Stimulated activated CD8-positive, alpha-beta memory T cell treated with anti-CD3 and anti-CD28 coated beads, Interleukin-7, amount 100 ng/mL, for 24 hours (primary cell): ENCODE measurements at places on chromosomes 4 and X.

GRCh38 chr4:74328501-74328900 is 20.2 kb downstream of the EPGN start:
- no peak for DNase-seq

- DNase-seq, result no peak
These were observed 104.5 kb upstream of the MAOA start for GRCh38 chrX:43551590-43551989.

GRCh38 chr4:84298023-84298718 is 200.9 kb downstream of the NKX6-1 start:
- no peak for DNase-seq

- DNase-seq, result no peak
These were observed 990.2 kb downstream of the STPG2 start for GRCh38 chr4:97153042-97153441.

GRCh38 chr4:184382189-184382846 is 92.0 kb downstream of the IRF2 start:
- DNase-seq, result no peak

GRCh38 chr4:65893957-65894755 is 223.9 kb upstream of the EPHA5 start:
- DNase-seq, result no peak

- no peak for DNase-seq
These were observed 52.7 kb downstream of the PSAPL1 start for GRCh38 chr4:7381890-7382633.

- no peak for DNase-seq
These were observed 357.7 kb upstream of the PCDH7 start for GRCh38 chr4:30362436-30362835.

DNA sequence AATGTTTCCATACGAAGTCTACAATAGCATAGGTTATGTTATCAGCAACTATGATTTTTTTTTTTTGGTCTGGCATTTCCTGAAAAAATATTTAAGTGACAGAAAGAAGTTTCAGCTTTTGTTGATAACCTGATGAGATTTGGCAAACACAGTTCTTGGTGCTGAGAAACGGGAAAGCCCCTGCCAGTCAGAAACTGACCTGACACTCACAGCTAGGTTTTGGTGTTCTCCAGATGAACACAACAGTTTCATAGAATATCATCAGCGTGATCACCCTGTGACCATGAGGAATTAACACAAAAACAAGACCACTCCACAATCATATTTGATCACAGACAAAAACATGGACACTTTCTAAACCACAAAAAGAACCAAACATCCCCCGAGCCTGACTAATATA is 152.5 kb upstream of the DCAF8L1 start:
- DNase-seq, result no peak

DNA sequence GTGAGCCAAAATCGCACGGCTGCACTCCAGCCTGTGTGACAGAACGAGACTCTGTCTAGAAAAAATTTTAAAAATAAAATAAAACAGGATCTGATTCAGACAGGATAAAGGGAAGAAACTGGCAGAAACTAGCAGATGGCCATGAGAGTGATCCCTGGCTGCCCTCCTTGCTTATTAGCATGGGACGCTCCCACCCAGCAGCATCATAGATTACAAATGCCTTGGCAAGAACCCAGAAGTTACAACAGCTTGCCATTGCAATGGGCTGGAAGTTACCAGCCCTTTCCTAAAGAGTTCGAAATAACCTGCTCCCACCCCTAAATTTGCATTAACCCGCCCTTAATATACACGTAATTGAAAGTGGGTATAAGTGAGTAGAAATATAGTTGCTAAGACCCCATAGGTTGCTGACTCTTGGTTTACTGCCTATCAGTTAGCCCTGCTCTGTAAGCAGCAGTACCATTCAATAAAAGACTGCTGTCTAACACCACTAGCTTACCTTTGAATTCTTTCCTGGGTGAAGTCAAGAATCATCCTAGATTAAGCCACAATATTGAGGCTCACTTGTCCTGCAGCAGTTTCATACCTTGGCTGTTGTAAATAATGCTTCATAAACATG is 9.1 kb upstream of the XAGE2 start:
- no peak for DNase-seq
